Activated CD4-positive, alpha-beta T cell treated with anti-CD3 and anti-CD28 coated beads for 48 hours (primary cell): ENCODE measurements at places on chromosomes 2 and 18.

GRCh38 chr2:75403991-75404428 lies 156.7 kb downstream of the EVA1A start:
- no peak for DNase-seq

GRCh38 chr2:30134582-30134981 lies 12.2 kb upstream of the YPEL5 start:
- no peak for DNase-seq

- DNase-seq, result no peak
Observed at GRCh38 chr2:240916571-240917008, 10.5 kb downstream of the CROCC2 start.

GRCh38 chr2:111045771-111046444 lies 74.8 kb upstream of the BCL2L11 start:
- DNase-seq, result no peak
